ENCODE measurements at places on chromosomes 3 and 15.

DNA sequence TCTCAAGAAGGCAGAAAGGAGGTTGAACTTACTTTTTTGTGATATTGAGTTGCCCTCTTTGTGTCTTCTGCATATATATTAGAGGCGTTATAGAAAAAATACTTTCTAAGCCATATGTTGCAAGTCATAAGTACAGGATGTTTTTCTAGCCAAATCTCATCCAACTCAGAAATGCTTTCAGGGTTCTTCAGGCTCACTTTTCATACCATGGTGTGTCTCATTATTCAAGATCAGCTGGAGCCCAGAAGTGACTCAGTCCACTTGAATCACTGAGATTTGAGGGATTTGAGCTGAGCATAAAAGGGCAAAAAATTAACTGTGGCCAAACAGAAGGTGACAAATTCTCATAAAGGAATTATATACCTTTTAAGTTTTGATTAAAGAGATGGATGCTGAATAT is 157.3 kb downstream of the WNT5A start:
- no peak for DNase-seq

- no peak for DNase-seq
These were observed 55.0 kb downstream of the PRICKLE2 start for GRCh38 chr3:64170270-64170669.

- no peak for DNase-seq
These were observed 17.3 kb downstream of the FAIM start for GRCh38 chr3:138625707-138626365.

GRCh38 chr15:29601811-29602210 is 220.5 kb downstream of the TJP1 start:
- DNase-seq = no peak

GRCh38 chr15:92580521-92580920 is 75.1 kb downstream of the FAM174B start:
- DNase-seq = no peak

- DNase-seq = no peak
These were observed 178.6 kb upstream of the LYSMD4 start for GRCh38 chr15:99911816-99912215.

- no peak for DNase-seq
These were observed 221.4 kb downstream of the NR1D2 start for GRCh38 chr3:24166515-24166914.

DNA sequence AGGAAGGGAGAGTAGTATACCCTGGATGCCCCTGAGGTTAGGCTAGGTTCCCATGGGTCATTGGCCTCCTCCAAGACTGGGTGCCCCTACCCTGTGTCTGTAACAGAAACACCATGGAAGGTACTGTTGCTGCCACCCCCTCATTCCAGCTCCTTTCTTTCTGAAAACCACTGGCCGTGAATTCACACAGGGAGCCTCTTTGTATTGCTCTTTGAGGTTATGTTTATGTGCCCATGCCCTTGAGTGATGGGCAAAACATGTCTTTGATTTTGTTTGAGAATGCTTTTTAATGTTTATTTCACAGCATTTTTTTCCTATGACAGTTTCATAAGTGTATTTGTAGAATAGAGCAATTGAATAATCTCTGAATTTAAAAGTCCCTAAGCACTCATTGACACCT is 79.7 kb downstream of the RARB start:
- DNase-seq = no peak

GRCh38 chr3:116930786-116931185 is 221.2 kb downstream of the TUSC7 start:
- DNase-seq = no peak

DNA sequence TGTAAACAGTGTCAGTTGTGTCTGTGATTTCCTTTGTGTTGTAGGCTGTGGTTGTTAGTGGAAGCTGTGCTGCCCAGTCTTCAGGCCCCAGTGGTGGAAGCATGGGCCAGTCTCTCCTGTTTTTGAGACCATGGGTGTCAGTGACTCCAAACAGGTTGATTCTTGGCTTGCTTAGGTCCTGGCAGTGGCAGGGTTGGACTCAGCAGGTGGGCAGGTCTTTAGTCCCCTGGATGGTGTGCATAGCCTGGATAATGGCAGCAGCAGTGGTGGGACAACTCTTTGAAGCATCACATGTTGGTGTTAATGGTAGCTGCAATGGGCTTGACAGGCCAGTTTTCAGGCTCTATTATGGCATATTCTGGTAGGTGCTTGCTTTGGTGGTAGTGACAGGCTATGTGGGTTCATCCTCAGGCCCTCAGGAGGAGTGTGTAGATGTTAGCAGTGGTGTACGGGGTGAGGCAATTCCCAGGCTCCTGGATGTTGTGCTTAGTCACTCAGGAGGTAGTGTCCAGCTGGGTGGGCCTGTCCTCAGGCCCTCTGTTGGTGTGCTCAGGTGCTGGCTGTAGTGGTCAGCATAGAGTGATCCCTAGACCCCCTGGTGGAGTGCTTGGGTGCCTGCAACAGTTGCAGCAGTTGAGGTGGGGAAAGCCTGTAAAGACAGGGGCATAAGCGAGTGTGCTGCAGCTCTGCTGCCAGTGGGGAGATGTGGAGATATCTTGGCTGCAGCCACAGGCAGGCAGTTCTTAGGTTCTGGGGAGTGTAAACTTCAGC is 596.7 kb downstream of the PDCD6IP start:
- no peak for DNase-seq

GRCh38 chr3:117549716-117550115 is 840.1 kb downstream of the TUSC7 start:
- DNase-seq = no peak

GRCh38 chr15:89352476-89352875 is 17.9 kb upstream of the POLG start:
- DNase-seq = no peak

- no peak for DNase-seq
These were observed 238.4 kb upstream of the CTDSPL start for GRCh38 chr3:37622999-37623883.

DNA sequence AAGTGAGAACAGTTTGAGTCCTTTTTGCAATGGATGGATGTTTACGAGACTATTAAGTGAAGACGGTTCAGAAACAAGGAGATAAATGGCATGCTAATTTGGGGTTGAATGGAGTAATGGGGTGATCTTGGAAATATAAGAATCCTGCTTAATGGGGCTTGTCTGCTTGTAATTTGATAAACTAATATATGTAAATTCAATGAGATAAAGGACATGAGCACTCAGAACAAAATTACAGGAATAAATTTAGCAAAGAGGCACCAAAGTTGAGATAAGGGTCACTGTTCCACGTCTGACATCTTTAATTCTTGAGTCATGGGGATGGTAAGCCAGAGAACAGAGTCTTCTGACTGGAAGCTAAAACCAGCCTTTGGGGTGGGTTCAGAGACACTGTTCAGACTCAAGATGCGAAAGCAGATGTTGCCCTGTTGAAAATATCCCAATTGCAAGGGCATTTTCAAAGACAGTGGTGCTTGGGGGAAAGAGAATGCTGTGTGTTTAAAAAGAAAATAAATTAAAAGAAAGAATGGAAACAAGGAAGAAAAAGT is 67.8 kb upstream of the CHRNB4 start:
- no peak for DNase-seq

DNA sequence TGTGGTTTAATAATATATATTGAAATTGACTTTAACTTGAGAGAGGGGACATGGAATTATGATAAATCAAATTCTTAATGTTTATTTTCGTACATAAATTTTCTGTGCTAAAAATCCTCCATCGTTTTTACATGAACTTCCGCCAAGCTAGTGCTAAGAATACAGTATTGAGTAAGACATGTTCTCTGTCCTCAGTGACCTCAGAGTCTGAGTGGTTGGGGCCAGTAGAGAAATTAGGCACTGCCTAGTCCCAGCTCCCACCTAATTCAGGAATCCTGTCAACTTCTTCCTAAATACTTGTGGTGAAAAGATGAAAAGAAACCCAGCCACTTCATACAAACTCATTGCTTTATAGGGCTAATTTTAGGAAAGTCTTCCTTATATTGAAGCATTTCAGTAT is 110.3 kb downstream of the PPP2R3A start:
- DNase-seq = no peak

DNA sequence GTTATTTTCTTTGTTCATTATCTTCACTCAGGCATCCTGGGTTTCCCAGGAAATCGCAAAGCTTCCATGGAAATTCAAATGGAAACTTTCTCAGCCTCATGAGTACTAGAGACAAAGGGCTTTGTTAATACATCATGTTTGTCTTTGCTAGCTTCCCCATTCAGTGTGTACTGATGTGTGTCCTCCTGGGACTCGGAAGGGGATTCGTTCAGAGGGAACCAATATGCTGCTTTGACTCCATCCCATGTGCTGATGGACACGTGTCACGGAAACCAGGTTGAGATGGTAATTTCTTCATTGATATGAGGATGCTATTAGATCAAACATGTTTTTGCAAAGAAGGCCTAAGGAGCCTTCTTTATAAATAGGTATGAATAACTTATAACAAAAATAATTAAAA is 87.0 kb upstream of the KCNAB1 start:
- DNase-seq = no peak

DNA sequence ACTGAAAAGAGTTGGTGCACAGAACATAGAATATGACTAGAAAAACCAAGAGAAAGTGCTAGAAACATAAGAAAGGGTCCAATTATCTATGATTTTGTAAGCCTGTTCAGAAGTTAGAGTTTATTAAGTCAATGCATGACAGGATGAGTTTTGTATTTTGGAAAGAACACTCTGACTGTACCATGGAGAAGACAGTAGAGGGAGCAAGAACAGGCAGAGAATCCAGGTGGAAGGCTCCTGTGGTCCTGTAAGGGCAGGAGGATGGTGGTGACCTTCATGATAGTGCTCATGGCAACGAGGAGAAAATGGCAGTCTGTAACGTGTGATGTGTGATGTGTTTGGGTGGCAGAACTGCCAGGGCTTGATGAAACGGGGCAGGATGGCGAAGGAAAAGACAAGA is 249.1 kb downstream of the CTNNB1 start:
- no peak for DNase-seq

GRCh38 chr3:39671600-39671999 is 137.8 kb upstream of the MYRIP start:
- DNase-seq = no peak

GRCh38 chr3:71345429-71346040 is 238.0 kb downstream of the FOXP1 start:
- DNase-seq = no peak

DNA sequence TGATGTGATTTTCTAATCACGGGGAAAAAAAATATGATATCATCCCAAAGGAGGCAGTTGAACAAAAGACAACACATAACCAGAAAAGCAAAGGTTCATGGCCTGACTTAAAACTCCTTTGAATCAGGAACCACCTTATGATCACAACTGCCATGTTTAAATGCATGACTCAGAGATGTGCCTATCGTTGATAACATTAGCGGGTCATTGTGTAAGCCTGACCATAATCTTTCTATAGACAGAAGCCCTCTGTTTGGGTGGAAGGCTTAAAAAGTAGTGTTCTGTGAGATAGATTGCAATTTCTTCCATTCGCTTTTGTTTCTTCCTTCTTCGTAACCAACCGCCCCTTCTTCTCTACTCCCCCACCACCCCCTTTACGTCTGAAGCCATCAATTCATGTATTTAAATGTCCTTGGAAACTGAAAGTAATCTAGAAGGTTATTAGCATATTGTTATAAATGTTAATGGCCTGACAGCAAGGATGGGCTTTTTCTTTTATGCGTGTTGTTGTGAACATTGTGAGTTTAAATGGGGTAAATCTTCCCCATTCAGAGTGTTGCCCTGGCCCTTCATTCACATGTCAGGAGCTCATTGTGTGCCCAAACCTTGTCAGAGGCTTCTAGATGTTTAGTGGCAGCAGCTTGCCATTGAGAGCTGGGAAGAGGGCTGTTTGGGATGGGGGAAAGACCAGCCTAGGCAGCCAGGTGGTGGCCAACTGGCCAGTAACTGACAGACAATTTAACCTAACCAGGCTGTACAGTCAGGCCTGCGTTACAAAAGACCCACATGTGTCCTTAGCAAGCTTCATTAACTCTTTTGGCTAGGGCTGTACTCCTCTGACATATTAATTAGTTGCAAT is 64.5 kb downstream of the EPHA3 start:
- DNase-seq = no peak

GRCh38 chr3:177611752-177612334 is 414.6 kb upstream of the TBL1XR1 start:
- DNase-seq = no peak

GRCh38 chr15:39330061-39330460 is 250.8 kb upstream of the THBS1 start:
- no peak for DNase-seq

GRCh38 chr3:145490088-145491048 is 670.6 kb downstream of the PLOD2 start:
- no peak for DNase-seq

GRCh38 chr15:92277776-92278175 is 115.9 kb upstream of the ST8SIA2 start:
- peak; percentile 13 for DNase-seq

- DNase-seq = no peak
These were observed 28.8 kb upstream of the SKOR1 start for GRCh38 chr15:67796196-67797127.

GRCh38 chr3:192130534-192131132 is 596.7 kb downstream of the FGF12 start:
- no peak for DNase-seq

GRCh38 chr3:169699070-169699469 is 35.6 kb upstream of the MECOM start:
- DNase-seq = no peak

DNA sequence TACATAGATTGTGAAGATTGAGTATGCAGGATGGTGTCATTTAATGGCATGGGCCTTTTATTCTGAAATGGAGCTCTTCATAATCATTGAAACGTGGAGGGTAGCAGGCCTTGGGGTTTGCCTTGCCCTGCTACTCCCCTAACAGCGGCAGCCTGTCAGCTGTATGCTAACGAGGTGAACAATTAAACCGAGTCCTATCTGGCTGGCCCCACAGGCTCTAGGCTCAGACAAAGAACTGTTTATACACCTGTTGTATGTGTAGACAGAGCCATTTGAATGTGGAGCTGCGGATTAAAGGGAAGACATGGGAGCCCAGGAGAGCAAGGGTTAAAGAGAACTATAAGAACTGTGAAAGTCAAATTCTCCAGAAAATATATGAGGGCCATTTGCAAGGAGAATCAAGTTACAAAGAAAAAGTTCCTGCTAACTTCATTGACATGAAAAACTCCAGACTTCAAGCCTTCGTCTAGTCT is 116.7 kb upstream of the CGNL1 start:
- DNase-seq = peak; percentile 70

DNA sequence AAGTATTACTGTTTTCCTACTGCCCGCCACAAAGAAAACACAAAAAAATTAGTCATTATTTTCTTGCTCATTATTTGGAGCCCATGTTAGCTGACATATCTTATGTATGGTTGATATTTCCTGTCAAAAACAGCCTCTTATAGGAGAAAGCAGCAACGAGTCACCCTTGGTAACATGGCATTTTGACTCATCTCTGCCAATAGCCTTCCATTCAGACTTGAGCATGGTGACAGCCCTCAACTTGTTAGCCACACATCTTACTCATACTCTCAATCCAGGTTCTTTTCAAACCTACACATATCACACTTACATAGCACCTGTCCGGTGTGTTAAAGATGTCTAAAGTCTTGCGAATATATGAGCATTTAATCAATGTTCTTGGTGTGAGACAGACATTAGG is 109.4 kb upstream of the SAMMSON start:
- DNase-seq = no peak

- DNase-seq = no peak
These were observed 43.4 kb downstream of the ARMC8 start for GRCh38 chr3:138230525-138230924.

GRCh38 chr3:142987080-142987700 is 14.2 kb upstream of the U2SURP start:
- DNase-seq = no peak

- no peak for DNase-seq
These were observed at the start of gene PLA1A for GRCh38 chr3:119597548-119598288. Gene PLA1A, plus strand, starts transcription at chr3:119597885. Its CDS starts 29 bp downstream, at chr3:119597914.
